ENCODE measurements at places on chromosomes 16 and 17. TPM values are rescaled to one million over a fixed set of nuclear protein-coding genes. Genes with fewer than 3 reads are reported as not detected.

DNA sequence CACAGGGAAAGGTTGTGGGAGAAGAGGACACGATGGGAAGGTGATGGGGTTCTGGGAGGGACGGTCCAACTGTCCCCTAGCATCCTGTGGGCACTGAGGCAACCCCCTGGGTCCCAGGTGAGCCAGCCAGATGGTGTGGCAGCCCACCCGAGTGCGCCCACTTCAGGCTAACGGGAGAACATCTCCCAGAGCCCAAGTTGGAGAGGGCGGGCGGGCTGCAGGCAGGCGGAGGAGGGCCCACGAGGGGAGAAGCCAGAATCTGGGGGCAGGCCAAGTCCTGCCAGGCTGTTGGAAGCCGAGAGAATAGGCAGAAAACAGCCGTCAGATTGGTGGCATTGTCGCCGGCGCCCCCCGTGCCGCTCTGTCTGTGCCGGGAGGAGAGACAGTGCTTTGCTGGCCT, 13.8 kb upstream of the ABCC3 start:
- DNase-seq: no peak

- DNase-seq: no peak
These were observed 273.4 kb downstream of the NTN1 start for GRCh38 chr17:9294661-9295210.

PRDM7 gene
- polyA plus RNA-seq: not detected

GRCh38 chr16:71536752-71537499, 10.7 kb downstream of the CHST4 start:
- no peak for DNase-seq

PRSS36 gene
- 0.19 TPM for polyA plus RNA-seq

DNA sequence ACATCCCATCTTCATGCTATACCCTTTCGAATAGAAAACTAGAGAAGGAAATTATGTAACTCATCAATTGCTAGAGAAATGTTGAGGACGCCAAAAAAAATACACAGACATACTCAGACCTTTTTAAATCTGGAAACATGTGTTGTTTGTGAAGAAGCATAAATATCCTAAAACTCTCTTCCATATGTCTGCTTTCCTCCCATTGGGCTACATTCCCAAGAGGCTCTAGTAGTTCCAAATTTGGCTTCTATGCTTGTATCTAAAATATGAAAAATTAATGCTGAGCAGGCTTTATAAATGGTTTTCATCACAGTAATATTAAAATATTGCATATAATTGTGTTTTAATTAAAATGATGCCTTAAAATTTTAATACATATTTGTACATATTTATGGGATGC, 297.9 kb upstream of the PSMD7 start:
- DNase-seq: no peak

- no peak for DNase-seq
These were observed 79.5 kb upstream of the DNAJA2 start for GRCh38 chr16:47052666-47053640.

DNA sequence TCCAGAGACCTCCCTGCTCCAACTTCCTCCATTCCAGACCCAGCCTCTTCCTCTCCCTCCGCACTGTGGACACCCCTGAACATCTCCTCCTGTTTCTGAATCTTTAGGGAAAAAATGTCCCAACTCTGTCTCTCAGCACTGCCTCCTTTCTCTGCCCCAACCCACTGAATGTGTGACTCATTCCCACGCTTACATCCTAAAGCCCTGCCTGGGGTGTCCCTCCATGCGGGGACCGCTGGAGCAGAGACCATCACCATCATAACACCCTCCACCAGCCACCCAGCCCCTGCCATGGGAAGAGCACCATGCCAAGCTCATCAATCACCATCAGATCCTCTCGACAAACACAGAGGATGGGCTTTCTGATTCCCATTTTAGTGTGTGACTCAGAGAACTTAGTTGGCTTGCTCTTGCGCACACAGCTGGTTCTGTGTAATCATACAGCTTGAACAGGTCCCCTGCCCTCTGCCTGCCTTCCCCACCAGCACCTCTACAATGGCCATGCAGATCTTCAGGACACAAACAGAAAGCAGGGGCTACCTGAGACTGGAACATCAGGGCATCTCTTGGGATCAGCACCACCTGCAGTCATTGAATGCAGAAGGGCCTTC, 10.7 kb downstream of the RPRML start:
- DNase-seq: peak; percentile 25

CHST6 gene
- polyA plus RNA-seq: 0.10 TPM

DNA sequence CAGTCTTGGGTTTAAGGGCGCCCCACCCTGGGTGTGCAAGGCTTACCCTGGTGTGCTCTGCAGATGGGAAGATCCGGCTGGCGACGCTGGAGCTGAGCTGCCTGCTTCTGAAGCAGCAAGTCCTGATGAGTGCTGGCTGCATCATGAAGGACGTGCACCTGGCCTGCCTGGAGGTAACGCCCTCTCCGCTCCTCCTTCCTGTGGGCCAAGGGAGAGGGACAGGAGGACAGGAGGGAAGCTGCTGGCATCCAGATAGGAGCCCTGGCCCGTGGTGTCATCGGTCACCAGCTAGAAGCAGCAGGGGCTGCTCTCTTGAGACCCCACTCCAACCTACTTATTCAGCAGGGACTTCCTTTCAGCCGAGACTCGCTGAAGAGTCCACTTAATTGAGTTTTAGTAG, 97.8 kb downstream of the CLEC16A start:
- DNase-seq: no peak
